ENCODE measurements at places on chromosomes 2 and 18. TPM values are rescaled to one million over a fixed set of nuclear protein-coding genes. Genes with fewer than 3 reads are reported as not detected.

Gene PTCD3
- 72.7 TPM for total RNA-seq

Gene EIPR1
- total RNA-seq: 30.1 TPM

Gene AFF3
- not detected for total RNA-seq

Gene RNF152
- 31.6 TPM for total RNA-seq

Gene TMEM17
- 1.2 TPM for total RNA-seq

Gene FOXD4L1
- under 0.01 TPM for total RNA-seq

Gene CYP27A1
- total RNA-seq: 3.9 TPM

Gene GALNT5
- total RNA-seq: 27.0 TPM

Measured in tracheal epithelial cell (primary cell).